ENCODE measurements at places on chromosomes 5 and 9. TPM values are rescaled to one million over a fixed set of nuclear protein-coding genes. Genes with fewer than 3 reads are reported as not detected.

The ARSI gene
- total RNA-seq = not detected

The PLPPR1 gene
- not detected for total RNA-seq

- peak; percentile 56 for DNase-seq
Observed at GRCh38 chr5:88875341-88876234, 7.4 kb downstream of the MEF2C start.

GRCh38 chr5:67094476-67095300, 101.9 kb downstream of the CD180 start:
- no peak for DNase-seq
